Frontal cortex (tissue), 4 donors: ENCODE measurements at places on chromosomes 1 and 21. TPM values are rescaled to one million over a fixed set of nuclear protein-coding genes. Genes with fewer than 3 reads are reported as not detected.

DNA sequence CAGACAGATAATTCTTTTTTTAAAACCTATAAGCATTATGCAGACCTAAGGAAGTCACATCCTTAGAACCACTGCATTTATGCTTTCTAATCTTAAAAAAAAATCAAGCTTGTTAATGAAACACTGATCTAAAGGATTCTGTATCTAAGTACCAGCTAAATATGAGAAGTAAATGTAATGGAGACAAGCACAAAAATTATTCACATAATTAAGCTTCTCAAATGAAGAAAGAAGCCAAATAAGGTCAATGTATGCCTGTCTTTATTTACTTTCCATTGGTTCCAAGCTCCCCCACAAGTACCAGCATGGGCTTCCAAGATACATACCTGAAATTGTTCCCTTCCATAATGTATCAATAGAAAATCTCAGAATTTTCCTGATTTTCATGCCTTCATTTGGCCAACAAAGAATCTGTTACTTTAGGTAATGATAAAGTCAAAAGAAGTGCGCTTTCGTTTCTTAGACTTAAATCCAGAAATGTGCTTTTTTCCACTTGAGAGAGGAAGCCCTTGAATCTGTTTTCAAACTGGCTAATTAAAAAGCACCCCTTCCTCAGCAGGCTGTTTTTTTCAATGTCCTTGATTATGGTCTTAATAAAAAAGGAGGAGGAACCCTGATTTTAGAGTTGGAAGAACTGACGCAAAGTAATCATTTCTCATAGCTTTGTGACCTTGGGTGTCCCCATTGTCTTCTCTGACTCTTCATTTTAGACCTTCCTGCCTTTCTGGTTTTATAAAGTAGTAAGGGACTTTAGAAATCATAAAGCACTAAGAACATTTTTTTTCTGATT, 3.8 kb downstream of the RGS2 start:
- no peak for DNase-seq

DNA sequence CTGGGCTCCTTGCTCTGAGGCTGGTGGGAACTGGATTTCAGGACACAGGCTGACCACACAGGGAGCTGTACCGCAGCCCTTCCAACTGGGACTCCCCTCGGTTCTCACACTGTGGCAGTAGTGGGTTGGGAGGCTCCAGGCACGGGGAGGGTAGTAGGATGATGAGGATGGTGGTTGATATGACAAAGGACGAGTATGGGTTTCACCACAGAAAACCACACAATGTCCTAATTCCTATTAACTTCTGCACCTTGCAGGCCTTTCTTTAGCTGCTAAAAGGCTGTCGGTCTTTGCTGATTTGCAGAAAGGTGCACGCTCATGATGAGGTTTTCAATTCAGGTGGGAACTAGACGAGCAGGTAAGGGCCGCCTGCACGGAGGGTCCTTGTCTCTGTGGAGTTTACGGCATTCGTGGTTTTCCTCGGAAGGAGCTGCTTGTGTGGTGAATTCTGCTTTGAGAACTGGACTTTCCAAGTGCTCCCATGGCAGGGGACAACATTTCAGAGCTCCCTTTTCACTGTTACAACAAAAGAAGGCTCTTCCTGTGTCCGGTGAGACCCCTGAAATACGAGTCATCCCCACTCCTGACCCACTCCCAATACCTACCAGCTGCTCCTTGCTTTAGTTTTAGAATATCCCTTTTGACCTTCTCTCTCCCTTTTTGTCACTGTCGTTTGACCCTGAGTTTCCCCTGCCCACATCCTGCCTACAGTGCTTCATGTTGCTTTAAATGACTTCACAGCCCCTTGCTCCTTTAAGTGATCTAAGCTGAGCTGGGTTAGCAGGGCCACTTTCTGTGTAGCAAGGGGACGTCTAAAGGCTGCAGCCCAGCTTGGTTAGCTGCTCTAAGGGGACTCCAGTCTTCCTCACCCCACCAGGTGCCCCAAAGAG, 125.1 kb downstream of the MRPS6 start:
- no peak for DNase-seq

- no peak for DNase-seq
These were observed 293.8 kb downstream of the PLA2G4A start for GRCh38 chr1:187122566-187122965.

- DNase-seq = peak; percentile 30
These were observed 69.0 kb downstream of the SLC35A3 start for GRCh38 chr1:100038660-100039287.

DNA sequence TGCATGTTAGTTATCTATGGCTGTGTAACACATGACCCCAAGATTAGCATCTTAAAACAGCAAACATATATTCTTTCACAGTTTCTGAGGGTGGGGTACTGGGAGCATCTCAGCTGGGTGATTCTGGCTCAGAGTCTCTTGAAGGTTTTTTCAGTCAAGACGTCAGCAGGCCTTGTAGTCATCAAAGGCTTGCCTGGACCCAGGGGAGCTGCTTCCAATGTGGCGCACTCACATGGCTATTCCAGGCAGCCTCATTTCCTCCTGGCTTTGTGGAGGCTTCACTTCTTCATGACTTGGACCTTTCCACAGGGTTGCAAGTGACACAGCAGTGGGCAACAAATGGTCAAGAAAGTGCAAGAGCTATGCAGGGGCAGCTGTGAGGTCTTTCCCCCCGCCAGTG, 114.7 kb downstream of the ACTL8 start:
- DNase-seq = no peak

GRCh38 chr1:213332491-213332890, 281.4 kb downstream of the RPS6KC1 start:
- DNase-seq = no peak

GRCh38 chr1:214602764-214603657, at the start of gene CENPF:
Gene CENPF, plus strand, starts transcription at chr1:214603195. Its CDS starts 10,560 bp downstream, at chr1:214613755.
- peak; percentile 97 for DNase-seq

- no peak for DNase-seq
These were observed 139.3 kb downstream of the PGBD5 start for GRCh38 chr1:230286890-230287269.

DNA sequence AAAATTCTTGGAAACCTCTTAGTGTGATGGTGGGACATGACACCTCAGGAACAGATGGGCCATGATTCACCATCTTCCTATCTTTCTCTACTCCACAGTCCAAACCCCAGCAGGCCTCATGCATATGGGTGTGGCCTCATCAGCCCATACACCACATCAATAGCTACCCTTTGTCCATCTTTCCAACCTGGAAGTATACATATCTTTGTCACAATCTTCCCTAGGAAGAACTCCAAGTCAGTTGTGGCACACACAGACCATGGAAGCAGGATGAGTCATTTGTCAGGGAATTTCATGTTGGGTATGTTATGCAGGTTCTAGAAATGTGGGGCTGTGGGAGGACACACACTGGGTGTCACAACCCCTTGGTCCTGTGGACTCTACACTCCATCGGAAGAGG, 30.5 kb upstream of the CLCA4 start:
- DNase-seq = no peak

GRCh38 chr1:192554904-192555303, 20.7 kb upstream of the RGS1 start:
- no peak for DNase-seq

DNA sequence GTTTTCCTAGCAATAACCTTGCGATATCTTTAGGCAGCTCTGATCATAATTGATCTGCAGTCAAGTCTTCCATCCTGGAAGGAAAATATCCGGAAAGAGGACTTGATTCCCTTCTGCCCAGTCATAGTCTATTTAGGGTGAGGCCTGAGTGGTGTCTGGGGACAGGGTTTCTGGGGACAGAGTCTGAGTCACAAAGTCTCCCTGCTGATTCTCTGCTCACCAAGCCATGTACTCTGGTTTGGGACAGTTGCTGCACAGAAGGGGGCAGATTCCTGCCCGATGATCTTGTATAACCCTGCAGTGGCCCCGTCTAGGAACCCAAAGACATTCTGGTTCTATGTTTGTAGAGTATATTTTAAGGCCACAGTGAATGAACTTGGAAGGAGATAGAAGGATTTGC, 178.8 kb downstream of the KCNJ6 start:
- no peak for DNase-seq

DNA sequence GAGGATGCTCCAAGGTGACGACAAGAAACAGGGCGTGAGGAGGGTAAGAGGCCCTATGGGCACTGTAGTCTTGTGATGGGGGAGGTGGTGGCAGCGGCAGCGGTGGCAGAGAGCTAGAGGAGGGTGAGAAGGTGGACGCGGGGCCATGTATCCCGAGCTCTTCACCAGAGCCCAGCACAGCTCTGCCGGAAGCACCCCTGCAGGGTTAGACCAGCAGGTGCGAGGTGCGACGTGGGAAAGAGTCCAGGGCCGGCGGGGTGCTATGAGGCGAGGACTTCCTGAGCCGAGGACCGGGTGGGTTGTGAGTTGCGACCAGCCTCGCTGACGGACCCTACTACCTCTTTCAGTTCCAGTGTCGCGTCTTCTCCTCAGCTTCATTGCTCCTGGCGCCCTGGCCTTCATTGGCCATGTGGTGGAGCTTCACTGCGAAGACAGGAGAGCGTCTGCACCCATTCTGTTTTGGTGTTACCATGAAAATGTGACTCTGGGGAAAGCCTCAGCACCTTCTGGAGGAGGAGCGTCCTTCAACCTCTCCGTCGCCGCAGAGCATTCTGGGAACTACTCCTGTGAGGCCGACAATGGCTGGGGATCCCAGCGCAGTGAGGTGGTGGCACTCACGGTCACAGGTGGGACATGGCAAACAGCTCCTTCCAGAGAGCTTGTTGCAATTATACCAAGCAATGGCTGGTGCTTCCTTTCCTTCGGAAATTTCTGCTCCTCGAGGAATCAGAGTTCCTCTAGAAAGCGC, 67.9 kb upstream of the KIRREL1 start:
- DNase-seq = no peak

DNA sequence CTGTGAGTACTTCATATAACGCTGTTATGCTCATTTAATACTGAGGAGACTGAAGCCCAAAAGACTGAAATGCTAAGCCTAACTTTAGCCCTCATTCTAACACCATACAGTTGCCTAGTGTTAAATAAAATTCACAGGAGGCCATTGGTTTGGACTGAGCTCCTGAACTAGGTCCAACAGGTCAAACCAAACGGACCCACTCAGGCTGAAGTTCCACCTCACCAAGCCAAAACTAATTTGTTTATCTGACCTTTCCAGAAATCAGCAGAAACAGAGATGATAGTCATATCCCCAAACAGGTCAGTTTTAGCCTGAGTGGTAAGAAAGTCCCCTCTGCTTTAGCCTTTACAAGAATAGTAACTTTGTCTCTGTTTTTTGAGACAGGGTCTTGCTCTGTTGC, 311.3 kb upstream of the ZP4 start:
- DNase-seq = no peak

- no peak for DNase-seq
These were observed 74.3 kb upstream of the EDN2 start for GRCh38 chr1:41558761-41559171.

DNA sequence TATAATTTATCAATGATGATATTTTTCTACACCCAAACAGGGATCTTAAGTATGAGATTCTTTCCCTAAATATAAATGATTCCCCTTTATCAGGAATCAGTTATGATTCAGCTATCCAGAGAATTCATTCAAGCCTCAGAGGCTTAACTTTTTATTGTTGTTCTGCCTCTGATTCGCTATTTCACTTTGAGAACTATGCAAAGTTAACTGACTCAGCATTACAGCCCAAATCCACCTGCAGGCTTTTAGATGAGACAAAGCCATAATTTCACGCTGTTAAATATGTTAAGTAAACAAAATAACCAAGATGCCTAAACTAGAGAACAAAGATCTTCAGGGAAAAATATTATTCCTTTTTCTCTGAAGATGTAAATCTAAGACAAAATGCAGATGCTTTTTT, 8.5 kb downstream of the SCYL3 start:
- DNase-seq = no peak

DNA sequence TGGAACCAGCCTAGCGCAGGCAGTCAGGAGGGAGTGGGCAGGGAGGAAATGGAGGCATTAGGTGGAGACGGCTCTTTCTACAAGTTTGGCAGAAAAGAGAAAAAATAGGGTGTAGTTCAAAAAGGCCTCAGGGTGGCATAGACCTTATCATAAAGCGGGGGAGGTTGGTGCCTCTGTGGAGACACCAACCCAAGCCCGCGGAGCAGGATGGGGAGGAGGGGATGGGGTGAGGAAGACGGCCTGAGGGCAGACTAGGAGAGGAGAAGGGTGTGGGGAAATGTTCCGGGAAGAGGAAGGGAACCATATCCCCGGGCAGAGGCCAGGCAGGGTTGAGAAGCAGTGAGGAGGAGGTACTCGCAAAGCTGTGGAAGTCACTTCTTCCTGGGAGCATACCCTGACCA, 17.4 kb upstream of the SHE start:
- no peak for DNase-seq

DNA sequence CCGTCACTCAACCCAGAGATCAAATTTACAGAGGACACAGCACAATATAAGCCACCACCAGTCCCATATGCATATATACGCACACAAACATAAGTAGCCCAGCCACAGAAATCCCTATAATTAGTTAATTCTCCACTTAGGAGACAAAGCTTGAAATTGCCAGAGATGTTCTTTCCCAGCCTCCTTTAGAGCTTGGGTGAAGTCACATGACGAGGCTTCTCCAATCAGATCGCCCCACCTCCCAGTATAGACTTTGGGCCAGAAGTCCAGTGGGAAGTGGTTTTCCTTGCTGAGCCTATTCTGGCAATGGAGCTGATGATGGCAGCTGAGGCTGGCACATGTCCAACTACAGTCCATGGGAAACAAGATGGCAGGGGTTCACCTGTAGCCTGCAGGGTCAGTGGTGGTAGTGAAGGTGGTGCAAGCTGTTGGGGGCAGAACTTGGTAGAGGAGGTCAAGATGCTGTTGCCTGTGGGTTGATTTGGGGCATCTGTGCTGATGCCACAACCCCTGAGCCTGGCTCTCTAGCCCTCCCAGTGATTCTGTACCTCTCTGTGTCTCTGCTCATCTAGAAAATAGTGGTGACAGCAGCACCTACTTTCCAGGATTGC, 535.9 kb downstream of the MATN1 start:
- DNase-seq = no peak

GRCh38 chr1:234108921-234109320, 204.4 kb downstream of the SLC35F3 start:
- no peak for DNase-seq

DNA sequence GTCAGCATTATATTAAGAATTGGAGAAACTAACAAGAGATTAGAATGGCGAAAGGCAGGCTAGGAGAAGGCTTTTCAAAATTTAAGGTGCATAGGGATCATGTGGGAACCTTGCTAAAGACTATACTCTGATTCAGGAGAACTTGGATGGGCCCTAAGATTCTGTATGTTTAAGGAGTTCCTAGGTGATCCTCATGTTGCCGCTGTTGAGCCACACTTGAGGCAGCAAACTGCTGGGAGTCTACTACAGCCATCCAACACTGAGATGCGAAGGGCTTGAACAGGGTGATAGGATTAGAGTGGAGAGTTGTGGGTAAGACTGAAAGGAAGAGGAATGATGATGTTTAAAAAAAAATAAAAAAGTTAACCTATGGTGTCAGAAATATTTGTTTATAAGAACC, 1013.2 kb downstream of the MRPL39 start:
- DNase-seq = no peak

- DNase-seq = peak; percentile 61
These were observed 1.3 kb downstream of the DENND4B start for GRCh38 chr1:153945131-153945794.

GRCh38 chr1:4602462-4603294, 51.7 kb upstream of the AJAP1 start:
- DNase-seq = no peak

The EYA3 gene
- 9.4 TPM for total RNA-seq

The CRYAA gene
- not detected for total RNA-seq

The OR2L3 gene
- total RNA-seq = 0.41 TPM

The SPRR2G gene
- not detected for total RNA-seq

The AMY2B gene
- total RNA-seq = 146 TPM

The CAPZA1 gene
- total RNA-seq = 90.9 TPM

The PRPF38A gene
- total RNA-seq = 15.9 TPM

The RAB7B gene
- total RNA-seq = under 0.01 TPM

The EFNA3 gene
- total RNA-seq = 9.8 TPM

The L1TD1 gene
- 0.41 TPM for total RNA-seq

The NR1I3 gene
- total RNA-seq = not detected

The FCRL6 gene
- total RNA-seq = not detected

The SELENOF gene
- total RNA-seq = 169 TPM

The SLC37A1 gene
- 32.2 TPM for total RNA-seq
